Activated T-helper 1 cell treated with anti-CD3 and anti-CD28 coated beads, Interleukin-2, amount 50 U/mL, for 16 hours (primary cell): ENCODE measurements at places on chromosomes 3 and 15.

DNA sequence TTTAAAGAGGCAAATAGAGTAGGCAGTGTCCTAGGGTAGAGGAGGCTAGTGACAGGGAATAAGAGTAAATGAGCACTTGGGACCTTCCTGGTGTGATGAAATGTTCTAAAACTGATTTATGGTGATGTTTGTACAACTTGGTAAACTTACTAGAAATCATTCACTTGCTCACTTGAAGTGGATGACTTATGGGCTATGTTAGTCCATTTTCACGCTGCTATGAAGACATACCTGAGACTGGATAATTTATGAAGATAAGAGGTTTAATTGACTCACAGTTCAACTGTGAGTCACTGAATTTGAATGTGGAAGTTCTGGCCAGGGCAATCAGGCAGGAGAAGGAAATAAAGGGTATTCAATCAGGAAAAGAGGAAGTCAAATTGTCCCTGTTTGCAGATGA is 31.7 kb upstream of the DHX36 start:
- DNase-seq = no peak

DNA sequence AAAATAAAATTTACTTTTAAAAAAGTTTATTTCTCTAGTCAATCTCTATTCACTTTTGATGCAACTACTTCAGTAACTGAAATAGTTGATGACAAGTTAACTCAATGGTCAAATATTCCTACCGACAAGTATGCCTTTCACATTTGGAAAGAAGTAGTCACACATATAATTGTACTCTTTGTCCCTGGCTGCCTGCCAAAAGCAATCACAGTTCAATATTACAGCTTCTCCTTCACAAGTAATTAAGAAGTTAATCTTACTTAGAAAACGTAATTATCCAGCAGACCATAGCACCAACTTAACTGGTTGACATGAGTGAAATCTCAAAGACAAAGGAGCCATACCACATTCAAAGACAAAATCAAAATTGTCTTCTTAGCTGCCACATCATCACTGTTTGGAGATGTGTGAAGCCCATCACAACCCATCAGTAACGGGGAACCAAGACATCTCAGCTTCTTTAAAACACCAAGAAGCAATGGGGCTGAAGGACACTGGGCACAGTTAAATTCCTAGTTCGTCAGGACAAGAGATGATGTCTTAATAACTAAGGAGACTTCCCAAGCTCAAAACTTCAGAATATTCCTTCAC is 86.1 kb downstream of the PLCH1 start:
- no peak for DNase-seq

- DNase-seq = no peak
These were observed 114.7 kb upstream of the CCNL1 start for GRCh38 chr3:157274644-157275137.

- DNase-seq = no peak
These were observed 17.4 kb downstream of the ITGA11 start for GRCh38 chr15:68414591-68414990.

DNA sequence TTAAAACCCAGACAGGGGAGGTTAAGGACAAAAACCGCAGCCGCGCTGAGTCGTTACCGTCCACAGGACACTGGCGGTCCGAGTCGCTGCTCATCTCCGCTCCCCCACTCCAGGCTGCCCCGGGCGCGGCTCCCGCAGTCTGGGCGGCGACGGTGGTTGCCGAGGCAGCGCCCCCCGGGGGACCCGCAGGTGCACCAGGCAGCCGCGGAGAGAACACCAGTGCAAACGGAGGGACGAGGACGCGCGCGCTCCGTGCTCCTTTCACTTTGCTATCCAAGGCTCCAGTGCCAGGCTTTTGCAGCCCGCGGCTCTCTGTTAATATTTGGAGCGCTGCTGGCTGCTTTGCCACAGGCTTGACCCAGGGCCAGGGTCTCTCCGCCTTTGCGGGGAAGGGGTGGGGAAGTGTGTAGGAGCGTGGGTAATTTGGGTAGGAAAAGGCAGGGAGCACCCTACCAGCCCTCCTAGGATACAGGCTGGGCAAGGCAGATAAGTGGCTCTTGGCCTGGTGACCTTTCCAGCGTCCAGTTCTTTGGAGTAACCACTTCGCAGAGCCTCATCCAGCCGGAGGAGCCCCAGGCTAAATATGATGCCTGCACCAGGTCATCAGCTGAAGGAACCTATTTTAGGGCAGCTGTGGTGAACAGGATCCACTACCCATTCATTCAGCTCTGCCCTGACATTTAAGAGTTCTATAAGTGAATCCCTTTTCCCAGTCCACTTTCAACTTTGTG is at the start of gene GADL1:
Gene GADL1, minus strand, starts transcription at position 141 of the 731 bp plus-strand sequence. Its CDS starts 47 bp downstream, at position 94.
- no peak for DNase-seq

DNA sequence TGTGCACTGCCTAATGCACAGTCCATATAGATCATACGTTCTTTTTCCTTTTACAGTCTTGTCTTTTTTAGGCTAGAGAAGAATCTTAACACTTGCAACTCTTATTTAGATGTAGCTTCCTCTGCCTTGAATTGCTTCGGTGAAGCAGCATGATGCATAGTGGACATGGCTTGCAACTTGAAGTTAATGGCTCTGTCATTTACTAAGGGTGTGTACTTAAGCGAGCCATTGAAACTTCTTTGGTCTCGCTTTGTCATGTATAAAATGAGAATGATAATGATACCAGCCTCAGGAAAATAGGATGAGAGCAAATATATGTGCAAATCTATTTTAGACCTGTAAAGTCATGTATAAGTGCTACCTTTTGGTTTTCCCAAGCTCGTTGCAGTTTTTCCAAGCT is 147.4 kb downstream of the GHSR start:
- DNase-seq = no peak

DNA sequence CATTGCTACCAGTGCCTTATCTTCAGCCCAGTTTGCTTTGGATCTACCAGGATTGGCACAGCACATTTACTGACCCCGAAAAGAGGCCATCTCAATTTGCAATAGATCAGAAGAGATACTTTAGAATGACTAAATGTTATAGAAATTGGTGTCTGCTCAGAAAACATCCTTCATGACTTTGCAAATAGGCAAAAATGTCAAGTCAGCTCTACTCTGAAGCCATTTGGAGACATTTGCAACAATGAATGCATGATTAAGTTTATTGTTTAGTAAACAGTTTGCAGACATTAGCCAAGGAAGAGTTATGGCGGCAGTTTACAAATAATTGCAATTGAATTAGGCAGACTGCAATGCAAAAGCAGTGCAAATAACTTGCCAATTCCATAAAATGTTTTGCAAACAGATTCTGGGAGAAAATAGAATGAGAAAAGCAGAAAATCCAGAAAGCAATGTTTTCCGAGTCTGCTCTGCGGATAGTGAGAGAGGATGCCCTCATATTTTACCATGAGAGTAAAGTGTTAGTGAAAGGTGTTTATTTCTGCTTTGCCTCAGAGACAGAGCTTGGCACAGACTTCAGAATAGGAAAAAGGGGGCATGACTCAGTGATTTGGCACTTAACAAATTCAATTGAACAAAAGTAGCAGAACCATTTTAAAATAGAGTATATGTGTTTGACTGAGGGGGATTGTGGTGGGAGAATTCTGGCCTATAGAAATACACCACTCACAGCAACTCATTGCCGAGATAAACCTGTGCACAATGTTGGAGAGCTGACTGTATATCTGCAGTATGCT is 334.9 kb upstream of the NR2F2 start:
- no peak for DNase-seq

- DNase-seq = no peak
These were observed 21.0 kb downstream of the PLXNB1 start for GRCh38 chr3:48408823-48409281.

DNA sequence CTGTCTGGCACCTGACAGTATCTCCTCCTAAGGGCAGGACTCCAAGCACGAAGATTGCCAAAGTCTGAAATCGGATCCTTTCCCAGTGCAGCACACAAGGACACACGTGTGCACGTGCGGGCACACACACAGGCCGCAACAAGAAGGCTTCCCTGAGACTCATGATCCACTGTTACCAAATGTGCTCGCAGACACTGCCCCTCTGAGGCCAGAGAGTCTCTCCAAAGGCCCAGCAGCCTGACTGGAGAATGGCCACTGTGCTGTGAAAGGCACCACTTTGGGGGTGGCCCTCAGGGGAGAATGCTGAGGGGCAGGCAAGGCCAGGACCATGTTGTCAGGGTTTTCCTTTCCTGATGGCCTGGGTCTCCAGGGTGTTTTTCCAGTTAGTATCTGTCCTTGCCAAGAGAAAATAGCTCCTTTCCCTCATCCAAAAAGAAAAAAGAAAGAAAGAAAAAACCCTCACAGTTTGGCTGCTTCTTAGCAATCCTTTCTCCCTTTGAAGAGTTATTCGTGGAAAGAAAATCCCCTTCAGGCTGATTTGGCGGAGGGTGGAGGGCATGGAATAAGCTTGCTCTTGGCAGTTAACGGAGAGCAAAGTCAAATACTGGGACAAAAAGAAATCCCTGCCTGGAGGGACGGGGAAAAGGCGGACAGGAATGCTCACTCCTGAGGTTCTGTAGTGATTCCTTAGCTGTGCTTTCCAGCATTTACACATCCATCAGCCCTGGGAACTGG is 112.2 kb upstream of the ETV5 start:
- no peak for DNase-seq

GRCh38 chr3:20648294-20648693 is 462.3 kb upstream of the SGO1 start:
- DNase-seq = no peak
